ENCODE measurements at places on chromosomes 7 and 10. TPM values are rescaled to one million over a fixed set of nuclear protein-coding genes. Genes with fewer than 3 reads are reported as not detected.

DNA sequence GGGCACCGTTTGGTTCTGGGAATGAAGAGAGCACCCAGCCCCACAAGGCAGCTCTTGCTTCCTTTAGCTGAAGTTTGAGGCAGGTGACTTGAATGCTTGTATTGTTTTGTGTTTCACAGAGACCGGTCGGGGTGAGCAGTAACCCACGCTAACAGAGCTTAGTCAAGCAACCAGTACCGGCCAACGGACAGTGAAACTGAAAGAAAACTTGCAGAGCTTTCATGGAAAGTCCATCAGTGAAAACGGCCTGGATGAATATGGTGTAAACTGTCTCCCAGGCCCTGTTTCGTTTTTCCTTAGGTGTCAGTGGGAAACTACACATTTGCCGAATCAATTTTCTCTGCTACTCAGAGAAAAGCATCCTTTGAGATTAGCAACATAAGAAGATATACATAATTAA is 101.1 kb downstream of the LYZL1 start:
- H3K27ac ChIP-seq: no peak overlapping the region
- peaks cover 6% of the 10 kb centered on the region for H3K4me1 ChIP-seq
- no peaks in the 10 kb centered on the region for H3K36me3 ChIP-seq
- peak; percentile 23 for DNase-seq

DNA sequence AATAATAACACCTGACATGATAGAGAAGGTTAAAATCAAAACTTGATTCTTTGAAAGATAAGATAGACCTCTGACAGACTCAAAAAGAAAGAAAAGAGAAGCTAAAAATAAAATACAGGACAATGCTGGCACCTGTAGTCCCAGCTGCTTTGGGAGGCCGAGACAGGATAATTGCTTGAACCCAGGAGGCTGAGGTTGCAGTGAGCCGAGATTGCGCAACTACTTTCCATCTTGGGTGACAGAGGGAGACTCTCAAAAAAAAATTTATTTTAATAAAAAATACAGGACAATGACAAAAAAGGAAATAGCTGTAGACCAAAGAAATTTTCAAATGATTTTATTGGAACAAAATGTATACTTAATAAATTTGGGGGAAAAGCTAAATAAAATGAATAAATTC is 263.2 kb downstream of the SDK1 start:
- H3K4me1 ChIP-seq: peaks cover 7% of the 10 kb centered on the region
- no peak for DNase-seq
- no peak overlapping the region for H3K4me3 ChIP-seq
- H3K27ac ChIP-seq: no peak overlapping the region
- no peaks in the 10 kb centered on the region for H3K27me3 ChIP-seq
- no peaks in the 10 kb centered on the region for H3K36me3 ChIP-seq

Gene C10orf53
- total RNA-seq: not detected

DNA sequence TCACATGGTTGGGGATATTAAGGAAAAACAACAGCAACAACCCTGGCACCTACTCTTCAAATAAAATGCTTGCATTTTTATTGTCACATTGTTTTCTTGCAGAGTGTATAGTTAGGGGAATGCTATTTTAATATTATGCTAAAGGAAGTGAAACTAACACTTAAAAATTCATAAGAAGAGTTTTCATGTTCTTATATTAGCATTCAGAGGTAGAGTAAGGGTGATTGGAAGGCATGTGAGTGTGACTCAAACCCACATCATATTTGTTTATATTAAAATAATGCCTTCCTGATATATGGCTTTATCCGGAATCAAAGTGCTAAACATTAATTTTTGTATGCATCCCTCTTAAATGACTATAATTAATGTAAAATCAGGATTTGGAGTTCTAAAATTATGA is 59.8 kb upstream of the TES start:
- no peak for DNase-seq
- H3K27ac ChIP-seq: no peak overlapping the region
- H3K36me3 ChIP-seq: no peaks in the 10 kb centered on the region
- no peaks in the 10 kb centered on the region for H3K4me1 ChIP-seq
- H3K27me3 ChIP-seq: no peaks in the 10 kb centered on the region

DNA sequence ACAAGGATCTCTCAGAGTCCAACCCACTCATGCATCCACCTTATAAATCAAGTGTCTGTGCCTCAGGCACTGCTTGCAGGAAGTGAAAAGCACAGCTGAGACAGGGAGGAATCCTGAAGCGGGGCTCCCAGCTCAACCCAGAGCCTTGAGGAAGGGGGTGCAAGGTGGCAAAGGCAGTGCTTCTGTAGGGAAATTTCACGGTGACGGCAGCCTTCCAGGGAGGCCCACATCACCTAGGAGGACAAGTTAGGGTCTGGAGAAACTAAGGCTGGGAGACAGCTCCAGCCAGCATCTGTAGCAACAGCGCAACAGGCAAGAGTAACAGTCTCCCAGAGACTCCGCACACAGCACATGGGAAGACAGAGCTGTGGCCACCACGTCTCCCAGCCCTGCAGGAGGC is 2.7 kb downstream of the AOC1 start:
- no peak for DNase-seq
- H3K4me3 ChIP-seq: no peak overlapping the region
- no peaks in the 10 kb centered on the region for H3K4me1 ChIP-seq
- no peaks in the 10 kb centered on the region for H3K36me3 ChIP-seq

DNA sequence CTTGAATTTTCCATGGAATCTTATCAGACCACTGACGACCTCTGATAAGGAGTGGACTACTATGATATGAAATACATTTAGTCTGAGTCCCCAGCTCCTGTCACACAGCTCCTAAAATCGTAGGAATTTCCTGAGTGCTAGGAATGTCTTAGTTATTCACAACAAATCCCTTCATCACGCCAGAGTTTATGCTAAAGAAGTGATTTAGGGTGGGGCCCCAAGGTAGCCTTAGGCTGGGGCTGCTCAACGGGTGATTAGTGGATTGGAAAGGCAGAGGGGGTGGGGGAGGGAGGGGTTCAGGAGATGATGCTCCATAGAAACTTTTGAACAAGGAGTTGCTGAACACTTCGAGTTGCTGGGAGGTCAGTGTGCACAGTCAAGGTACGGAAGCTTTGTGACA is 7.0 kb upstream of the TET1 start:
- H3K4me1 ChIP-seq: no peaks in the 10 kb centered on the region
- H3K36me3 ChIP-seq: no peaks in the 10 kb centered on the region
- no peak for DNase-seq
- H3K27me3 ChIP-seq: no peaks in the 10 kb centered on the region
- no peak overlapping the region for H3K4me3 ChIP-seq
- no peak overlapping the region for H3K27ac ChIP-seq

Gene NYAP1
- total RNA-seq: not detected

Gene FXYD4
- total RNA-seq: not detected

GRCh38 chr10:119416855-119417254 is 125.7 kb downstream of the RGS10 start:
- peaks cover 5% of the 10 kb centered on the region for H3K36me3 ChIP-seq
- no peaks in the 10 kb centered on the region for H3K27me3 ChIP-seq
- peaks cover 47% of the 10 kb centered on the region for H3K4me1 ChIP-seq
- no peak overlapping the region for H3K4me3 ChIP-seq
- peak overlapping the region; percentile 3 for H3K27ac ChIP-seq
- peak; percentile 82 for DNase-seq

GRCh38 chr10:14536241-14537213 is 205.8 kb upstream of the FRMD4A start:
- H3K27ac ChIP-seq: peak overlapping the region; percentile 56
- H3K4me1 ChIP-seq: peaks cover 54% of the 10 kb centered on the region
- peaks cover 26% of the 10 kb centered on the region for H3K36me3 ChIP-seq
- no peak overlapping the region for H3K4me3 ChIP-seq

DNA sequence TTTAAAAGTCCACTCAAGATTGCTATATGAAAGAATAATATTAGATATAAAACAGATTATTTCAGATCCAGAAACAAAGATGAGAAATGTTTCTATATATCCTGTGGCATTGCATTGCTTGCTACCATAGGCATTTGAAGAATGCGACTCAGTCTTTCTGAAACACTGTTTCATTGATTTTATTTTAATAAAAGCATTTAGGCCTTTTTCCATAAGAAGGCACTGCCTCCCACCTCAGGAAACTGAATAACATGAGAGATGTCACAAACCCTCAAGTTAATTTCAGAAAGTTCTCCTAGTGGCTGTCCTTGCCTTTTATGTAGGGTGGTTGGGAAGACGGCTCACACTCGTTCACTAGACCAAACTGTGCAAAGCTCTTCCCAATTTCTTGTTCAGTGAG is 23.3 kb downstream of the PRPS1L1 start:
- H3K4me1 ChIP-seq: no peaks in the 10 kb centered on the region
- DNase-seq: no peak
- H3K36me3 ChIP-seq: no peaks in the 10 kb centered on the region

DNA sequence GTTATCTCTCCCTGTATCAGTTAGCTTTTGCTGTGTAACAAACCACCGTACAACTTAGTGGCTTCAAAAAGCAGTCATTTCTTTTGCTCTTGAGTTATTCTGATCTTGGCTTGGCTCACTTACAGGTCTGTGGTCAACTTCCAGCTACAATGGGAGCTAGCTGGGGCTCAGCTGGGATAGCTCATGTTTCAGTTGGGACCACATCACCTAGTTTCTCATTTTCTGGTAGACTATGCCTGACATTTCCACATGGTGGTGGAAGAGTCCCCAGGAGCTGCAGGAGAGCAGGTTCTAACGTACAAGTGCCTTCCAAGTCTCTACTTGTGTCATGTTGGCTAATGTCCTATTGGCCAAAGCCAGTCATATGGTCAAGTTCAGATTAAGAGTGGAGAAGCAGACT is 25.8 kb upstream of the PIP4K2A start:
- DNase-seq: no peak
- no peak overlapping the region for H3K27ac ChIP-seq
- H3K4me3 ChIP-seq: no peak overlapping the region
- H3K4me1 ChIP-seq: peaks cover 13% of the 10 kb centered on the region
- H3K27me3 ChIP-seq: no peaks in the 10 kb centered on the region

- H3K4me3 ChIP-seq: no peak overlapping the region
- H3K27me3 ChIP-seq: no peaks in the 10 kb centered on the region
- no peak for DNase-seq
- H3K36me3 ChIP-seq: no peaks in the 10 kb centered on the region
Observed at GRCh38 chr10:63456437-63457210, 9.2 kb downstream of the JMJD1C start.

Gene PALD1
- 8.1 TPM for total RNA-seq

GRCh38 chr10:3807211-3807927 is 22.4 kb upstream of the KLF6 start:
- H3K27me3 ChIP-seq: no peaks in the 10 kb centered on the region
- peak overlapping the region; percentile 69 for H3K27ac ChIP-seq
- no peak for DNase-seq
- peaks cover 97% of the 10 kb centered on the region for H3K4me1 ChIP-seq

Gene FAM131B
- total RNA-seq: 14.0 TPM

Gene CDHR3
- total RNA-seq: 14.3 TPM

Gene PNLIPRP2
- total RNA-seq: not detected

Gene LRRC18
- not detected for total RNA-seq

- H3K4me3 ChIP-seq: no peak overlapping the region
- no peaks in the 10 kb centered on the region for H3K4me1 ChIP-seq
- H3K27ac ChIP-seq: no peak overlapping the region
- no peaks in the 10 kb centered on the region for H3K27me3 ChIP-seq
Observed at GRCh38 chr10:78597796-78598555, 470.8 kb upstream of the ZMIZ1 start.

- no peaks in the 10 kb centered on the region for H3K27me3 ChIP-seq
- H3K4me1 ChIP-seq: peaks cover 5% of the 10 kb centered on the region
- H3K4me3 ChIP-seq: no peak overlapping the region
- no peak for DNase-seq
Observed at GRCh38 chr10:103990121-103990520, 23.2 kb downstream of the SLK start.

DNA sequence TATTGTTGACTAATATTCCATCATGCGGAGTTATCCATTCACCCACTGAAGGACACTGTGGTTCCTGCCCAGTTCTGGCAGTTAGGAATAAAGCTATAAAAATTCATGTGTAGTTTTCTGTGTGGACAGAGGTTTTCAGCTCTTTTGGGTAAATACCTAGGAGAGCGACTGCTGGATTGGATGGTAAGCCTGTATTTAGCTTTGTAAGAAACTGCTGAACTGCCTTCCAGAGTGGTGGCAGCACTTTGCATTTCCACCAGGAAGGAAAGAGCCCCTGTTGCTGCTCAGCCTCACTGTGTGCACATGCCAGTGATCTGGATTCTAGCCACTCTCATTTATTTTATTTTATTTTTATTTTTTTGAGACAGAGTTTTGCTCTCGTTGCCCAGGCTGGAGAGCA is 14.2 kb downstream of the ZNF775 start:
- no peaks in the 10 kb centered on the region for H3K27me3 ChIP-seq
- H3K4me3 ChIP-seq: no peak overlapping the region
- DNase-seq: no peak
- no peak overlapping the region for H3K27ac ChIP-seq
- H3K36me3 ChIP-seq: peaks cover 34% of the 10 kb centered on the region

DNA sequence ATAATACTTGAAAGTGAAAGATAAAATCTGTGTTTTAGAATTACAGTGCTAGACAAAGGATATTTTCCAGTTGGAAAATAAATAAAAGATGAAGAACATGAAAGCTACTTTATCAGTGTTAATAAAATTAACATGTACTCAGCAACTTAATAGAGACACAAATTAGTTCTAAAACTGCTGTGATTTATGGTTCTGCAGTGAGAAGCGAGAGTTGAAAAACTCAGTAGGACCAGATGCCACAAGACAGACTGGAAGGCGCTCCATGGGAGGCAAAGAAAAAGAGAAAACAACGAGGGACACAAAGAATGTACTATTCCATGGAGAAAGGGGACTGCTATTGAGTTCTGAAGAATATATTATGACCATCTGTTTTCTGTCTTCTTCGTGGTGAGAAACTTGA is 590.4 kb downstream of the PHTF2 start:
- DNase-seq: no peak
- H3K27me3 ChIP-seq: no peaks in the 10 kb centered on the region
- H3K27ac ChIP-seq: no peak overlapping the region
- no peaks in the 10 kb centered on the region for H3K36me3 ChIP-seq
- H3K4me3 ChIP-seq: no peak overlapping the region
- no peaks in the 10 kb centered on the region for H3K4me1 ChIP-seq

GRCh38 chr10:23538968-23539367 is 100.1 kb downstream of the OTUD1 start:
- DNase-seq: no peak
- H3K4me1 ChIP-seq: no peaks in the 10 kb centered on the region
- H3K36me3 ChIP-seq: no peaks in the 10 kb centered on the region
- H3K27ac ChIP-seq: no peak overlapping the region

- peaks cover 37% of the 10 kb centered on the region for H3K36me3 ChIP-seq
- no peak overlapping the region for H3K27ac ChIP-seq
- peaks cover 21% of the 10 kb centered on the region for H3K4me1 ChIP-seq
- no peaks in the 10 kb centered on the region for H3K27me3 ChIP-seq
- no peak overlapping the region for H3K4me3 ChIP-seq
Observed at GRCh38 chr10:323651-324293, 188.5 kb downstream of the ZMYND11 start.

Gene ABCB1
- 0.87 TPM for total RNA-seq
